ENCODE measurements at places on chromosomes 6 and 20. TPM values are rescaled to one million over a fixed set of nuclear protein-coding genes. Genes with fewer than 3 reads are reported as not detected.

ATG5 gene
- 10.0 TPM for polyA plus RNA-seq

DNA sequence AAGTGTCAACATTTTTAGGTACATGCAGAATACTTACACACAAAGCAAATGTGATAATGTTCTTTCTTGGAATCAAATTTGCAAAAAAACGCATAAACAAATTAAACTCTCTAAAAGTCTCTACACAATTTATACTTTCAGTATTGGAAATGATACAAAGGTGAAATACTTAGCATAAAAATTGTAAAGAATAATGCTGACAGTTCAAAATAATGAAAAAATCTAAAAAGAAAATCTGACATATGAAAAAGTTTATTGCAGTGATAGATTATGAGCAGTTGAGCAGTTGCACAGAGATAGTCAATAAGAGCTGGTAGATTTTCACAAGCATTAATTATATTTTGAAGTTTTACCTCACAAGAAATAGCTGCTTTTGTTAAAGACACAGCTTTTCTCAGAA lies 1176.4 kb upstream of the EYS start:
- no peak for DNase-seq
- no peaks in the 10 kb centered on the region for H3K4me1 ChIP-seq
- H3K36me3 ChIP-seq: no peaks in the 10 kb centered on the region
- H3K4me3 ChIP-seq: no peak overlapping the region
- no peaks in the 10 kb centered on the region for H3K27me3 ChIP-seq

PGBD1 gene
- polyA plus RNA-seq: 0.93 TPM

HLA-DQA2 gene
- polyA plus RNA-seq: 0.16 TPM

MOXD1 gene
- polyA plus RNA-seq: 0.14 TPM

FKBP1C gene
- 0.45 TPM for polyA plus RNA-seq

C6orf58 gene
- polyA plus RNA-seq: not detected

MCHR2 gene
- polyA plus RNA-seq: not detected

GRCh38 chr6:156974830-156975261 lies 197.7 kb downstream of the ARID1B start:
- H3K27me3 ChIP-seq: no peaks in the 10 kb centered on the region
- DNase-seq: no peak
- peaks cover 6% of the 10 kb centered on the region for H3K4me1 ChIP-seq
- no peak overlapping the region for H3K27ac ChIP-seq

SLC2A10 gene
- 38.9 TPM for polyA plus RNA-seq

DNA sequence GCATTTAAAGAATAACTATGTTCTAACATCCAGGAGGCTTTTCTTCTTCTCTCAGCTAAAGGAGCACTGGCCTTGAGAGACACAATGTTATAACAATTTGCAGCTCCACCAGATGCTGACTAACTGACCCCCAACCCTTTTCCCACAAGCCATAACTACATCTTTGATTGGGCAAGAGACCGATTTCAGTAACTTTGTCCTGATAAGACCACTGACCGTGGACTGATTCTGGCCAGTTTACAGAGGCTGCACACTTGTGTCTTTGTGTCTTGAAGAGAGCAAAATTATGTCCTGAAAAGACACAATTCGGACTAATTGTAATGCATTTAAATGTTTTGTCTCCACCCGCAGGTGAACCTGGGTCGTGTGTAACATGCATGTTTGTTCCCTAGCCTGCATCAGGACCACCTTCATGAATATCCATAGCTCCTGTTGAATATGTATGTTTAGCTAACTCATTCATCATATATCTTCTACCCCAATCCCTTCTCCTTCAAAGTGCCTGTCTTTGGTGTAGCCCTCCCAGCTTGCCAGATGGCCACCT lies 22.3 kb downstream of the ABRACL start:
- DNase-seq: no peak
- no peak overlapping the region for H3K4me3 ChIP-seq

DNA sequence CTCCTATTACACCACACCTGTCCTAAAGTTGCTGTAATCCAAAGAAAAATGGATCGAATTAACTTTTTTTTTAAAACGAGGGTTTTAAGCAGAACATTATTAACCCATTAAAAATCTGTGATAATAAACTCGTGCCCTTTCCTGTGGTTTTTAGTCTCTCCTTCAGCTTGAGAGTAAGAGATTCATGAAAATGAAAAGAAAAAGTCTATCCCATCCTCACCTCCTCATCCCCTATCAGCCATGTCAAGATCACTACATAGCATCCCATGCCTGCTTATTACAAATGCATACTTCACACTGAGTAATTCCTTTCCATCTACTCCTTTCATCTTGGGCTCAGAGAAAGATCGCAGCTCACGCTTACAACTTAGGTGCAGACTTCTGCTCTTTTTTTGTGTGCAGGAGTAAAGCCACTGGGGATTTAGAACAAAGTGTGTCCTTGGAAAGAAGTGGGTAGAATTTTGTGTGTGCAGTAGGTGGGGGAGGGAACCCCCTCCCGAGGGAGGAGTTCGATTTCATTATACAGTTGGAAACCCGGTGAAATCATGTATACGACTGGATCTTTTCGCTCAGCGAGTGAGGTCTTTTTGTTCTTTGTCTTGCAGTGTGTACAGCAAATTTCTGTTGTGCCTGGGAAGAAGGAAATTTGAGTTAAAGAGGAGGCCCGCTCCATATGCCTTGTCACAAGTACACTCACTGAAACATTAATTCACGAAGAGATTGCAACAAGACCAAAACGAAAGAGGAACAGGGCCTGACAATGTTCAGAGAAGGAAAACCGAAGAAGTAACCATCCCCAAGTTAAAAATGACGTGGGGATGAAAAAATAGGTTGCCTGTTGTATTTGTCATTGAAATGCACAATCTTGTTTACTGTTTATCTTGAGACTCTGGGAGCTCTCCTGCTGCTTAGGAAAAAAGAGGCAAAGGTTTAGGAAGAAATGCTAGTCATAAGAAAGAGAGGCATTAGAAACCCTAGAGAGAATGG lies 146.5 kb upstream of the ZNF217 start:
- H3K4me3 ChIP-seq: no peak overlapping the region
- peak overlapping the region; percentile 96 for H3K27ac ChIP-seq
- H3K27me3 ChIP-seq: no peaks in the 10 kb centered on the region
- no peak for DNase-seq
- H3K4me1 ChIP-seq: peaks cover 25% of the 10 kb centered on the region

SIRPB1 gene
- polyA plus RNA-seq: 0.47 TPM

GHRH gene
- polyA plus RNA-seq: not detected

- H3K4me1 ChIP-seq: no peaks in the 10 kb centered on the region
- H3K36me3 ChIP-seq: no peaks in the 10 kb centered on the region
- H3K27me3 ChIP-seq: no peaks in the 10 kb centered on the region
- DNase-seq: no peak
Measured at GRCh38 chr20:58012731-58013510, 215.5 kb downstream of the ANKRD60 start.

COL21A1 gene
- 0.54 TPM for polyA plus RNA-seq

DNA sequence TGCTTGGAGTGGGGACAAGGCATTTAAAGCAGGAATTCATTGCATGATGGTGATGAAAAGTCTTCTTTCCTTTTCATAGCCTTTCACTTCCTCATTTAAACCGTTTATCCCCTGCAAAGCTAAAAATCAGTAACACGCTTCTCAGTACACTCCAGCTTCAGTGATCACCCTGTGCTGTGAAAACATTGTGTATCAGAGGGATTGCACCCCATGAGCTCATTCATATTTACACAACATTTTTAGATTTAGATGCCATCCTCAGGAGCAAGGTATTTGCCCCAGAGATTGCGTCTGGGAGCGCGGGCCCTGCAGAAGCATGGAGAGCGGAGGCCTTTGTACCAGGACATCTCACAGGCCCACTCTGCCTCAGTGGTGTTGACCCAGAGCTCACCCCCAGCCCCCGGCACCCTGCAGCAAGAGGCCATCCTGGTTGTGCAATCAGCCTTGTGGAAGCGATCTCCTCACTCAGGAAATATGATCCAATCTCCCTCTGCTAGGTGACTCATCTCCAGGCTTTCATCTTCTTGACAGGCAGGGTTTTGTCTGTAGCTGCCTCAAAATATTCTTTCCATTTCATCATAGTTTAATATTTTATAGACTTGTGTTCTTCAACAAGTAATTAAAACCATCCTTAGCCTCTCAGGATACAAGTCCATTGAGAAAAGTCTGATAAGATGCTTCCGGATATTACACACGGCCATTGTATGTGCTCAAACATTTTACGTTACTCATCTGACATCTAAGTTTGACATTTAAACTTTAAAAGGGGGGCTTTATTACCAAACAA lies 38.9 kb upstream of the THBS2 start:
- H3K36me3 ChIP-seq: no peaks in the 10 kb centered on the region
- no peaks in the 10 kb centered on the region for H3K27me3 ChIP-seq
- no peak for DNase-seq
- H3K4me3 ChIP-seq: no peak overlapping the region

GRCh38 chr20:48597521-48598302 lies 230.1 kb downstream of the PREX1 start:
- no peaks in the 10 kb centered on the region for H3K4me1 ChIP-seq
- no peaks in the 10 kb centered on the region for H3K27me3 ChIP-seq
- no peak overlapping the region for H3K4me3 ChIP-seq
- H3K27ac ChIP-seq: no peak overlapping the region
- H3K36me3 ChIP-seq: no peaks in the 10 kb centered on the region

RBPJL gene
- not detected for polyA plus RNA-seq

RIMS1 gene
- not detected for polyA plus RNA-seq

- no peak overlapping the region for H3K4me3 ChIP-seq
- no peaks in the 10 kb centered on the region for H3K4me1 ChIP-seq
- H3K36me3 ChIP-seq: no peaks in the 10 kb centered on the region
- DNase-seq: no peak
Measured at GRCh38 chr6:142507065-142507464, 205.3 kb downstream of the ADGRG6 start.

DNA sequence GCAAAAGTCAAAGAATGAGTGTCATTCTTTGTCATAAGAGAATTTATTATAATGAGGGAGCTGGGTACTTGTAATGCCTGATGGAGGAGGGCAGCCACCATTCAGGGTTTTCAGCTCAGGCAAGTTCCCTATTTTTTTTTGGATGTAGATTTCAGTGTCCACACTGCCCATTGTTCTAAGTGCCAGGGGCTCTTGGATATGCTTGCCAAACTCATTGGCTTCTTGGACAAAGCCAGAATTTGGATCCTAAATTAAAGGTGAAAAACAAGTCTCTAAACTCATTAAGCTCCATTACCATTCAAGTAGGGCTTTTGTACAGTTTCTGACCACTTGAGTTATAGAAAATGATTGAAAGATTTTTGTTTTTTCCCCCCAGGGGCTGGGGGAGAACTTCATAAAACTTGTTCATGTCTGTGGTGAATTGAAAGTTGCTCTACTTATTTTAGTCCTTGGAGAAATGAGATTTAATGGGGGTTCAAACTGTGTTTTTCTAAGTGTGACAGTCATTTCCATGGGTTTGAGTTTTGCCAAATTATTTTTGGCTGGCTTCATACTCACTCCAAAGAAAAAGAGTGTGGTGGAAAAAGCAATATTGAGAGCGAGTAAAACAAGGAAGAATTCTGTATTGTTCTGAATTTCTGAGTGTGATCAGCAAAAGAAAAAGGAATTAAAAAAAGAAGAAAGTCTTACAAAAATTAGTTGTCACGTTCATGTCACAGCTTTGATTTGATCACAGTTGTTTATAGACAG lies 46.0 kb downstream of the TIAM2 start:
- H3K4me1 ChIP-seq: no peaks in the 10 kb centered on the region
- no peak overlapping the region for H3K4me3 ChIP-seq
- no peak overlapping the region for H3K27ac ChIP-seq
- no peak for DNase-seq

DNA sequence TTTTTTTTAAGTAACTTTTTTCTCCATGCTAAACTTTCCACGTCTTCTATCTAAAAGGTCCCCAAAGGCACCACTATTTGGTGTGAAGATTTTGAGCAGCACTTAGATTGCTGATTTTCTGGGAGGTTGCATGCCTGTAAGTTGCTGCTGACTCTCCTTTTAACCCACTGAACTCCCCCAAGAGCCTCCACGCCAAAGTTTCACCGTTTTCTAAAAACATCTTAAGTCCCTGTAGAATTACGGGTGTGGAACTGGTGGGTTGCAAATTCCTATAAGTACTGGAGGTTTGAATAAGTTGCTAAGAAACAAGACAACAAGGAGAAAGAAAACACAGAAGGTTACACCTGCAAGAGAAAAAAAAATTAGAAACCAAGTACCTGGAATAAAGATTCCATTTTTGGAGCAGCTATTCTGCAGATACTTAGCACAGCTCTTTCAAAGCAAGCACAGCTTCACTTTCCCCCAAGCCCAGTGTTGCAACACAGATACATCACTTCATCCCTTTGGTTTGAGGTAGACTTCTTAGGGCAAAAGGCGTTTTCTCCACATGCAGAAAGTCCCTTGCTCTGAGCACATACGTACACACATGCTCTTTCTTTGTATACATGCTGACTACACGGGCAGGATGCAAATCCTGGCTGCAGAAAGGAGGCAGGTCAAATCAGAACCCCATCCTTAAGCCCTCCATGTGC lies 5.0 kb downstream of the JAG1 start:
- no peak overlapping the region for H3K27ac ChIP-seq
- no peak overlapping the region for H3K4me3 ChIP-seq
- no peaks in the 10 kb centered on the region for H3K27me3 ChIP-seq
- no peaks in the 10 kb centered on the region for H3K4me1 ChIP-seq
- DNase-seq: no peak

LY86 gene
- polyA plus RNA-seq: 5.0 TPM

DNA sequence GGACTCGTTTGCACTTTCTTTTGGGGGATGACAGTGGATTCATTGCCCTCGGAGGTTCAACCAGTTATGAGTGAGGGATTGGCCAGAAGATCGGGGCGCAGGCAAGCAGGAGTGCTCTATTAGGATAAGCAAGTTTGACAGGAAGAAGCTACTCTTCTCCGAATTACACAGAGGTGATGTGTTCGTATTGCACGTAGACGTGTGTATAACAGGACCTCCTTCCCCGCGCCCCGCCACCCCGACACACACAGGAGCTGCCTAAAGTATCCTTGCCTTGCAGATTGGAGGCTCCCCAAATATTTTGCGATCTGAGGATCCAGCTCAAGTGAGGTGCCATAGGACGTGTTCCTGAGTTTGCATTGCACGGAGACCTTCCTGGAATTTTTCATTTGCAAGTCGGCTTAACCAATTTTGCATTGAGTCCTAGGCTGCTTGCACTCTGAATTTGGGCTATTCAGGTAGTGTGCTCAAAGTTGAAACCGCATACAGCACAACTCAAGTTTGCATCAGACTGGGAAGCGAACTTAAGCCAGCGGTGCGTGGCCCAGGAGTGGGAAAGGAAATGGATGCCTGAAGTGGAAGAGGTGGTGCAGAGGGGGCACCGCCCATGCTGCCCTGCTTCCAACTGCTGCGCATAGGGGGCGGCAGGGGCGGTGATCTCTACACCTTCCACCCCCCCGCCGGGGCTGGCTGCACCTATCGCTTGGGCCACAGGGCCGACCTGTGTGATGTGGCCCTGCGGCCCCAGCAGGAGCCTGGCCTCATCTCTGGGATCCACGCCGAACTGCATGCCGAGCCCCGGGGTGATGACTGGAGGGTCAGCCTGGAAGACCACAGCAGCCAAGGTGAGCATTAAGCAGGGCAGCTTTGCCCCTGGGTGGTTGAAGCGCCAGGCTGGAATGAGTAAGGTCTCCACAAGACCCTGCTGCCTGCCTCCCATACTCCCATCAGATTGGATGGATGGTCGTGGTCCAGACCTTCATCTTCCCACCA lies 770 bp downstream of the TCF19 start:
- H3K4me1 ChIP-seq: peaks cover 9% of the 10 kb centered on the region
- no peak overlapping the region for H3K27ac ChIP-seq
- no peaks in the 10 kb centered on the region for H3K27me3 ChIP-seq
- no peak for DNase-seq
- H3K36me3 ChIP-seq: no peaks in the 10 kb centered on the region

MATN4 gene
- polyA plus RNA-seq: not detected
